Type B pancreatic cell (in vitro differentiated cells): ENCODE measurements at places on chromosomes 7 and 10.

DNA sequence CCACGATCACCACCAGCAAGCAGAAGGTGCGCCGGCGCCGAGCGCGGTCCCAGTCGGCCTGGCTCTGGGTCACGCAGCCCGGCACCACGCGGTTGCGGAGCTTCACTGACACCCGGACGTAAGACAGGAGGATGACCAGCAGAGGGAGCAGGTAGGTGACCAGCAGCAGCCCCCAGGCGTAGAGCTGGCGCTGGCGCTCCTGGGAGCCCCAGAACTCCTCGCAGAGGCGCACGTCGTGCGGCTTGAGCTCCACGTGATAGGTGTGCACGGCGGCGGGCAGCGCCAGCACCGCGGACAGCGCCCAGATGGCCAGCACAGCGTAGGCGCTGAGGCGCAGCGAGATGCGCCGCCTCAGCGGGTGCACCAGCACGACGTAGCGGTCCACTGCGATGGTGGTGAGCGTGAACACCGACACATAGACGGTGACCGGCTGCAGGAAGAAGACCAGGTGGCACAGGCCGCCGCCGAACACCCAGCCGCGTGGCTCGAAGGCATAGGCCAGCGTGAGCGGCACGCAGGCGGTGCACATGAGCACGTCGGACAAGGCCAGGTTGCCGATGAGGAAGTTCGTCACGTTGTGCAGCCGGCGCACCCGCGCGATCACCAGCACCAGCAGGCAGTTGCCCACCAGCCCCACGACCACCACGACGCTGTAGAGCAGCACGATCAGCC lies 920 bp downstream of the PRLHR start:
- no peak overlapping the region for H3K4me3 ChIP-seq
- H3K4me1 ChIP-seq: no peaks in the 10 kb centered on the region
- peak; percentile 80 for DNase-seq
- no peak overlapping the region for H3K27ac ChIP-seq

- peaks cover 36% of the 10 kb centered on the region for H3K4me1 ChIP-seq
- peaks cover 46% of the 10 kb centered on the region for H3K36me3 ChIP-seq
- peak overlapping the region; percentile 97 for H3K27ac ChIP-seq
- H3K4me3 ChIP-seq: peak overlapping the region; percentile 97
- peak; percentile 95 for DNase-seq
Observed at GRCh38 chr7:27110186-27111031, 7.9 kb upstream of the HOXA2 start.

- no peak overlapping the region for H3K27ac ChIP-seq
- H3K27me3 ChIP-seq: peaks cover 4% of the 10 kb centered on the region
- peak overlapping the region; percentile 12 for H3K4me3 ChIP-seq
- H3K36me3 ChIP-seq: peaks cover 9% of the 10 kb centered on the region
Observed at GRCh38 chr7:70353330-70353945, 755.2 kb downstream of the AUTS2 start.

DNA sequence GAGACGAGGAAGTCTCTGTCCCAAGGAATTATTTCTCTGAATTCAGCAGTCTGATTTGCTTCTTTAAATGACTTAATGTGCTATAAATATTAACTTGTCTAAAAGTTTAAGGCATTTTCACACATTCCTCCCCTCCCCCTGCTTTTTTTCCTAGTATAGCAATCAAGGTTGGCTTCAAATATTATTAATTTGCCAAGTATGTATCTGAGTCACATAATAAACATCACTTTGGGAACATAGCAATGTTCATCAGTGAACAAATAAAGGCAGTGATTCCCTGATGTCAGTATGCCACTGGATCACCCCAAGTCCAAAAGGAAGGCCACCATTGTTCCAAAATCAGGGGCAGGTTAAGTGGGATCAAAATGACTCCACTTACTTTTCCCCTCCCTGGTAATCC lies 40.5 kb downstream of the PDE6C start:
- no peak overlapping the region for H3K27ac ChIP-seq
- no peaks in the 10 kb centered on the region for H3K4me1 ChIP-seq
- no peaks in the 10 kb centered on the region for H3K36me3 ChIP-seq

- H3K36me3 ChIP-seq: peaks cover 5% of the 10 kb centered on the region
- no peak overlapping the region for H3K4me3 ChIP-seq
- peaks cover 8% of the 10 kb centered on the region for H3K4me1 ChIP-seq
- no peak overlapping the region for H3K27ac ChIP-seq
- DNase-seq: no peak
- H3K27me3 ChIP-seq: no peaks in the 10 kb centered on the region
Observed at GRCh38 chr10:74451127-74451829, 300.3 kb downstream of the ADK start.

DNA sequence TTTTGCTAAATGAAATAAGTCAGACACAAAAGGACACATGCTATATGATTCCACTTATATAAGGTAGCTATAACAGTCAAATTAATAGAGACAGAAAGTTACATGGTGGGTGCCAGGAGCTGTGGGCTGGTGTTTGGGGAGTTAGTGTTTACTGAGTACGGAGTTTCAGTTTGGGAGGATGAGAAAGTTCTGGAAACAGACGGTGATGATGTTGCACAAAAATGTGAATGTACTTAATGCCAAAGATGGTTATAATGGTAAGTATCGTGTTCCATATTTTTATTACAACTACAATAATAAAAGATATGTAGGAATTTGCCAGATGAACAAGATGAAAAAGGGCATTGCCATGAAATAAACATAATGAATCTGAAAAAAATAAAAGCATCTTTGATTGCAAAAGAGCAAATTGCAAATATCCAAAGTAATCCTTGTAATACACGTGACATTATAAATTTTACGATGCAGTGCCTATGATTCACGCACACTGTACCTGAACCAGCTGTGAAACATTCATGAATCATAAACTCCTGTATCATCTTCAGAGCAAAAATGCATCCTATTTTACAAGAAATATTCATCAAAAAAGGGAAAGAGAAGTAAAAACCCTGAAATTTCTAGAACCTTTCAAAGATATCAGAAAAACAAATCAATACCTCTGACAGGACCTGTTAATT lies 676.7 kb downstream of the PCDH15 start:
- no peak overlapping the region for H3K27ac ChIP-seq
- H3K4me3 ChIP-seq: no peak overlapping the region
- no peak for DNase-seq
- no peaks in the 10 kb centered on the region for H3K27me3 ChIP-seq
- no peaks in the 10 kb centered on the region for H3K36me3 ChIP-seq

- DNase-seq: no peak
- no peaks in the 10 kb centered on the region for H3K36me3 ChIP-seq
- H3K27ac ChIP-seq: no peak overlapping the region
Observed at GRCh38 chr7:44333911-44334733, 8.7 kb upstream of the CAMK2B start.

- no peak for DNase-seq
- no peak overlapping the region for H3K4me3 ChIP-seq
- no peaks in the 10 kb centered on the region for H3K27me3 ChIP-seq
- peak overlapping the region; percentile 17 for H3K27ac ChIP-seq
Observed at GRCh38 chr10:133013463-133013862, 71.1 kb upstream of the CFAP46 start.

DNA sequence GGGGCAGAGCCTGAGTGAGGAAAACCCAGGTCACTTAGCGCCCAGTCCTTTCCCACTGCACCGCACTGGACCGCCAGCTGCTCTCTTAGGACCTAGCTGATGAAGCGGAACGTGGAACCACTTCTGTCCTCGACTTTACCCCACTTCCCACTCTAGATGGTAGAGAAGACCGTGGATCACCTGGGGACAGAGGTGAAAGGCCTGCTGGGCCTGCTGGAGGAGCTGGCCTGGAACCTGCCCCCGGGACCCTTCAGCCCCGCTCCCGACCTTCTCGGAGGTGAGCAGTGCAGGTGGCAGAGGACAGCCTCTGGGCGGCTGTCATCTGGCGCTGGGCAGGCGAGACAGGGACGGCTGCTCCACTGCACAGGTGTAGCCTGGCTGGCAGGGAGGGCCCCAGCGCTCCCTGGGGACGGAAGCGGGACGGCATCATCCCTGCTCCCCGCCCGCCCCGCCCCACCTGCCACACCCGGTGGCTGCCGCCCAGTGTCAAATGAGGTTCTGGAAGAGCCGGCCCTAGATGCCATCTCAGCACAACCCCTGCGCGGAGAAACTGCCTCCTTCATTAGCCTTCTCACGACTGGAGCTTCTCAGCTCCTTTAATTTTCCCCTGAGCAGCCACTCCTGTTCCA lies 11.7 kb downstream of the PLAC9 start:
- peak overlapping the region; percentile 85 for H3K27ac ChIP-seq
- peaks cover 4% of the 10 kb centered on the region for H3K4me1 ChIP-seq
- no peak for DNase-seq
- H3K4me3 ChIP-seq: no peak overlapping the region
- H3K36me3 ChIP-seq: peaks cover 7% of the 10 kb centered on the region

GRCh38 chr10:127535802-127536515 lies 13.2 kb upstream of the NPS start:
- H3K27ac ChIP-seq: no peak overlapping the region
- H3K4me3 ChIP-seq: no peak overlapping the region
- peaks cover 3% of the 10 kb centered on the region for H3K27me3 ChIP-seq
- no peak for DNase-seq

- H3K27me3 ChIP-seq: no peaks in the 10 kb centered on the region
- H3K4me3 ChIP-seq: no peak overlapping the region
- peaks cover 4% of the 10 kb centered on the region for H3K36me3 ChIP-seq
- H3K27ac ChIP-seq: no peak overlapping the region
Observed at GRCh38 chr7:140631602-140632001, 9.0 kb downstream of the DENND2A start.

DNA sequence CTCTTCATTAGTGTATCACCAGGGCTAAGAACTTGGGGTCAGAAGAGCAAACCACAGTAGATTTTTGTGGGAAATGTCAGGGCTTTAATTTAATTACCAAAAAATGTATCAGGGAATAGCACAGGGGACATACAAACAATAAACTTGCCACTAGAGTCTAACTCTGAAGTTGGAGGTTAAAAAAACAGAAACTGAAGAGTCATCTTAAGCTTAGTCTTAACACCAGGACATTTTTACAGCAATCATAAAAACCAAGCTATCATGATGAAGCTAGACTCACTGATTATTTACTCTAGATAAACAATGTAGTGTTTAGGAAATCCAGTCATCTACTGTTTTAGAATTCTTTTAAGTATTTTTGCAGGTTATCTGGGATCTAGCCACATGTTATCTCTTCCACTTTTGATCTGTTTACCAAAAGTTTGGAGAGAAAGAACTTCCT lies 48.4 kb upstream of the GLI3 start:
- no peaks in the 10 kb centered on the region for H3K36me3 ChIP-seq
- DNase-seq: no peak
- no peak overlapping the region for H3K4me3 ChIP-seq
- H3K27me3 ChIP-seq: peaks cover 6% of the 10 kb centered on the region

DNA sequence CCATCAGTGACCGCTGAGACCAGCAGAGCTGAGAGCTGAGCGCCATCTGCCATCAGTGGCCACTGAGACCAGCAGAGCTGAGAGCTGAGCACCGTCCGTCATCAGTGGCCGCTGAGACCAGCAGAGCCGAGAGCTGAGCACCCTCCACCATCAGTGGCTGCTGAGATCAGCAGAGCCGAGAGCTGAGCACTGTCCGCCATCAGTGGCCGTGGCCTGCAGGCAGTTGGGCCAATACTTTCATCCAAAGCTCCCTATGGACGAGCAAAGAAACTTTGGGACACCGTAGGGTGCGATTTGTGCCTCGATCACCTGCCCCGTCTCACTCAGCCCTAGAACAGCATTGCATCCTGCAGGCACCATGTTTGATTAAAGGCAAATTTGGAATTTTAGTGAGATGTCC lies 265.8 kb downstream of the DNAJB6 start:
- H3K27me3 ChIP-seq: no peaks in the 10 kb centered on the region
- no peak overlapping the region for H3K27ac ChIP-seq
- DNase-seq: no peak
- H3K4me3 ChIP-seq: no peak overlapping the region
- no peaks in the 10 kb centered on the region for H3K36me3 ChIP-seq

DNA sequence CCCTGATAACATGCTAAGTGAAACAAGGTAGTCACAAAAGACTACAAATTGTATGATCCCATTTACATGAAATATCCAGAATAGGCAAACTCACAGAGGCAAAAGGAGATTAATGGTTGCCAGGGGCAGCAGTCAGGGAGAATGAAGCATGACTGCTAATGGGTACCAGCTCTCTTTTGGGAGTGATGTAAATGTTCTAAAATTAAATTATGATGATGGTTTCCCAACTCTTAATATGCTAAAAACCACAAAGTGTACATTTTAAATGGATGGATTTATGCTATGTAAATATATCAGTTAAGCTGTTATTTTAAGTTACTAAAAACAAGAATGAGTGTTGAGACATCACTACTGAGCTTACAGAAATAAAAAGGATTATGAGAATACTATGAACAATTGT lies 12.6 kb downstream of the CYP51A1 start:
- no peak overlapping the region for H3K4me3 ChIP-seq
- H3K27ac ChIP-seq: no peak overlapping the region
- H3K27me3 ChIP-seq: no peaks in the 10 kb centered on the region
- peaks cover 56% of the 10 kb centered on the region for H3K36me3 ChIP-seq

GRCh38 chr7:44257618-44258422 lies 57.0 kb downstream of the YKT6 start:
- H3K27ac ChIP-seq: peak overlapping the region; percentile 31
- peak overlapping the region; percentile 6 for H3K4me3 ChIP-seq
- no peak for DNase-seq
- no peaks in the 10 kb centered on the region for H3K27me3 ChIP-seq

DNA sequence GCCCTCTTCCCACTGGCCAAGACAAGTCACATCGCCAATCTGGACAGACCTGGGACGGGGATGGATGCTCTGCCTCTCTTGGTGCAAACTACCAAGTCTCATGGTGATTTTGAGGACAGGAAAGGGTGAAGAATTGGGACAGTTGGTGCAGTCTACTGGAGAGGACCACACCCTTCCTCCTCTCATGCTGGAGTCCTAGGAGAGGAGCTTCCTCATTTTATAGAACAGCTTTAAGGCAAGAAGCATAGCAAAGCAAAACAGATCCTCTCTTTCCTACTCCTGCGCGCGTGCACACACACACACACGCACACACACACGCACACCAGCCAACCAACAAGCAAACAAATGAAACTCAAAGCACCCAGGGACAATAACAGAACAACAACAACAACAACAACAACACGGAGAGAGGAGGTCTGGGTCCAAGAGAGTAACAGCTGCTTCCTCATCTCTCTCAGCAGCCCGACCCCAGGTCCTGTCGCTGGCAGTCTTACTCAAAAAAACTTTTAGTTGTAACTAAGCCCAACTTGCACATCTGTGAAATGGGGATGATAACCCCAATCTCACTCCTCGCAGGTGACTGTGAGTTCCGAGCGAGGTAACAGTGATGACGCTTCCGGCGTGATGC lies 83.4 kb downstream of the TMEM178B start:
- peaks cover 6% of the 10 kb centered on the region for H3K4me1 ChIP-seq
- H3K4me3 ChIP-seq: no peak overlapping the region
- DNase-seq: no peak
- H3K27ac ChIP-seq: no peak overlapping the region

GRCh38 chr7:11274074-11274473 lies 300.4 kb downstream of the PHF14 start:
- peaks cover 5% of the 10 kb centered on the region for H3K4me1 ChIP-seq
- no peak for DNase-seq
- no peaks in the 10 kb centered on the region for H3K27me3 ChIP-seq
